Activated T-cell treated with anti-CD3 and anti-CD28 coated beads for 24 hours (primary cell): ENCODE measurements at places on chromosomes 12 and 14.

- no peak for DNase-seq
Measured at GRCh38 chr12:90407841-90408240, 547.1 kb downstream of the CCER1 start.

GRCh38 chr12:91773749-91774429 is 371.8 kb downstream of the BTG1 start:
- DNase-seq, result no peak

DNA sequence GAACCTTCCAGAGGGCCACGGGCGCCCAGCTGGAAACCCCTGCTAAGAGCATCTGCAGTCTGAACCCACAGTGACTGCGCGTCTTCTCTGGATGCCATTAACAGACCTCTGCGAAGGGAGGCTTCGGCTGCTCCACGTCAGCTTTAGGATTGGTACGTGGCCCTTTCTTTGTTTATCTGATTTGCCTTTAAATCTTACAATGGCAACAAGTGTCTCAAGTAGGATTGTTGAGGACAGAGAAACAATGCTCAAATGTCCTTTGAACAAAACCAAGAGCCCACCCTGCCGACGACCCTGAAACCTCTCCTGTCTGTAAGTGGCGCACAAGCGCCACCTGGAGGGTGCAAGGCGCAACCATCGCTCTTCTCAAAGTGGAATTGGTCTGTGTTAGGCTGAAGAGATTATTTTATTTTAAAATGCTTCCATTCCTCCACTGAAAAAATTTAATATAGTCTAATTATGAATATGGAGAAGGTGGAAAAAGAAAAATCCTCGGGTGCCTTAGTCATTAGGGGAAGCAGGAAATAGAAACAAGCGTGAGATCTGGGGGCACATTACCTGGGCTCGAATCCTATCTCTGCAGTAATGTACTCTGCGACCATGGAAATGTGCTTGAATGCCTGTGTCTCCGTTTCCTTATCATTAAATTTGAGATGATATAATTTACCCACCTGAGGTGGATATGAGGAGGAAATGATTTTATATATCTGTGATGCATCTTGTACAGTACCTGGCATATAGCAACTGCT is 82.6 kb upstream of the PTPRB start:
- peak; percentile 4 for DNase-seq

- no peak for DNase-seq
Measured at GRCh38 chr12:77324416-77324762, 259.0 kb upstream of the E2F7 start.

DNA sequence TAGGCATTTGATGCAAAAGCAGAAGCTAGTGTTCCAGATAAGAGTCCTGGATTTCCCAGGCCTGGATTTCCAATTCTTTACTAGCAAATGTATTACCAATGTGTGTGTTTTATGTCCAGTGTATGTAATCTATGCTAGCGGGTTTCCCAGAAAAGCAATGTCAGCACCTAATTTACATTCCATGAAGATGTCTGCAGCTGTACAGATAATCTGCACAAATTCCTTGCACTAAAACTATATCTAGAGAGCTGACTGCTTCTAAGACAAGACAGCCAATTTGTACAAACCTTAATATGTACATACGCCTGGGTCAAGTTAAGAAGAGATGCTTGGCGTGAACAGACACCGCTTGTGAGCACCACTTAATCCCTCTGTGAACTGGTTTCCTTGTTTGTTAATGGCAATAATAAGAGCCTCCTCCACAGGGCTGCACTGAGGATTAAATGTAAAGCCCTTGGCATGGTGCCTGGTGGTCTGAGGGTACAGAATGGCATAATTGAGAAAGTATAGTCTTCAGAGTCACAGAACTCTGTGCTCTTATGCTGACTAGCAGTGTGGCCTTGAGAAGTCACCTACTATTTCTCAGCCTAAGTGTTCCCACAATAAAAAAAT is 185.6 kb downstream of the EPS8 start:
- DNase-seq, result no peak

DNA sequence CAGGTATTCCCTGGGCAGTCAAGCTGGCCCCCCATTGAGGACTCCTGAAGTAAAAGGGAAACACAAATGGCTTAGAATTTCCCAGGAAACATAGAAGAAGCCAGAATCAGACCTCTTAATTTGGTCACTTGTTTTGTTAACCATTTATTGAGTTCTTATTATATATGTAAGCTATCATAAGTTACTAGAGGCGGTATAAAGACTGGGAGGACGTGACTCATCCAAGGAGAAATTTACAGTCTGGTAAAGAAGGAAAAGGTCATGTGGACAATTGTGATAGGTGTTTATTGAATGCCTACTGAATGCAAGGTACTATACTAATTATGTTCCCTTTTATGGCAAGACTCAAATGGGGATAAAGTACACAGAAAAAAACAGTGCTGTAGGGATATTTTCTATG is 146.7 kb downstream of the DYRK2 start:
- DNase-seq, result no peak

GRCh38 chr14:84988357-84988756 is 541.6 kb upstream of the FLRT2 start:
- DNase-seq, result no peak

DNA sequence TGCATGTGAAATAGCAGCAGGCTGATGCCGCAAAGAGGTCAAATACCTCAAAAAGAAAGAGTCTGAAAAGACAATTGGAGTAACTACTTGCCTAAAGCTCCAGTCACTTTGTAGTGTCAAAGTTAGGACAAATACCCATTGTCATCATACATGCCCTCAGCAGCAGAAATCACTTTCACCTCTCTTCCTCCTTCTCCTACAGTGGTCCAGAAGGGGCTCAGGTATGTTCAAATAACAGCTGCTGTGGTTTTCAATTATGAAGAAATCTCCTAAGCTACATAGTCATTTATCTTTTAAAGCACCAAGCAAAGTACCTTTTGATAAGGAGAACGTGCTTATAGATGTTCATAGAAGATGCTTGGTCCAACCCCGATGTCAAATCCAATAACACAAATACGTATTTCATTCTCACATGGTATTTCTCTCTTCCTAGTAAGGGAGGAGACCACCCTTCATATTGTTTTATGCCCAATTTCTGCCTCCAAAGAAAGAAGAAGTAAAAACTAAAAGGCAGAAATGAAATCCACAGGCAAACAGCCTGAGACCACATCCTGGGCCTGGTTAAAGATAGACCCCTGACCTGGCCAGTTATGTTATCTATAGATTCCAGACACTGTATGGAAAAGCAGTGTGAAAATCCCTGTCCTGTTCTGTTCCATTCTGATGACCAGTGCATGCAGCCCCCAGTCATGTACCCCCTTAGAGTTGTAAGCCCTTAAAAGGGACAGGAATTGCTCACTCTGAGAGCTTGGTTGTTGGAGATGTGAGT is 23.7 kb downstream of the GYS2 start:
- no peak for DNase-seq

GRCh38 chr14:89428546-89429198 is 11.6 kb upstream of the FOXN3 start:
- DNase-seq, result no peak

- DNase-seq, result no peak
Measured at GRCh38 chr14:80850197-80850814, 91.2 kb downstream of the CEP128 start.

GRCh38 chr14:100410056-100410565 is 87.0 kb downstream of the SLC25A47 start:
- DNase-seq, result no peak
